Gastroesophageal sphincter (tissue), 4 donors: ENCODE measurements at places on chromosomes 12 and 14. TPM values are rescaled to one million over a fixed set of nuclear protein-coding genes. Genes with fewer than 3 reads are reported as not detected.

GRCh38 chr14:96723946-96724345 is 73.2 kb upstream of the VRK1 start:
- ATAC-seq: no peak

- ATAC-seq: peak; percentile 39
Observed at GRCh38 chr14:50666772-50667683, 1.1 kb downstream of the SAV1 start.

Gene NTF3
- 9.8 TPM for total RNA-seq

GRCh38 chr14:92513966-92514843 is 624 bp downstream of the RIN3 start:
- peak; percentile 40 for ATAC-seq
